A172 (cell line): ENCODE measurements at places on chromosomes 13 and 19.

GRCh38 chr19:47778954-47779351 is 450 bp downstream of the SELENOW start:
- no peak for DNase-seq

- DNase-seq = no peak
Measured at GRCh38 chr13:113472355-113473025, 18.0 kb downstream of the DCUN1D2 start.

- peak; percentile 81 for DNase-seq
Measured at GRCh38 chr19:3982701-3983541, 2.3 kb downstream of the EEF2 start.

DNA sequence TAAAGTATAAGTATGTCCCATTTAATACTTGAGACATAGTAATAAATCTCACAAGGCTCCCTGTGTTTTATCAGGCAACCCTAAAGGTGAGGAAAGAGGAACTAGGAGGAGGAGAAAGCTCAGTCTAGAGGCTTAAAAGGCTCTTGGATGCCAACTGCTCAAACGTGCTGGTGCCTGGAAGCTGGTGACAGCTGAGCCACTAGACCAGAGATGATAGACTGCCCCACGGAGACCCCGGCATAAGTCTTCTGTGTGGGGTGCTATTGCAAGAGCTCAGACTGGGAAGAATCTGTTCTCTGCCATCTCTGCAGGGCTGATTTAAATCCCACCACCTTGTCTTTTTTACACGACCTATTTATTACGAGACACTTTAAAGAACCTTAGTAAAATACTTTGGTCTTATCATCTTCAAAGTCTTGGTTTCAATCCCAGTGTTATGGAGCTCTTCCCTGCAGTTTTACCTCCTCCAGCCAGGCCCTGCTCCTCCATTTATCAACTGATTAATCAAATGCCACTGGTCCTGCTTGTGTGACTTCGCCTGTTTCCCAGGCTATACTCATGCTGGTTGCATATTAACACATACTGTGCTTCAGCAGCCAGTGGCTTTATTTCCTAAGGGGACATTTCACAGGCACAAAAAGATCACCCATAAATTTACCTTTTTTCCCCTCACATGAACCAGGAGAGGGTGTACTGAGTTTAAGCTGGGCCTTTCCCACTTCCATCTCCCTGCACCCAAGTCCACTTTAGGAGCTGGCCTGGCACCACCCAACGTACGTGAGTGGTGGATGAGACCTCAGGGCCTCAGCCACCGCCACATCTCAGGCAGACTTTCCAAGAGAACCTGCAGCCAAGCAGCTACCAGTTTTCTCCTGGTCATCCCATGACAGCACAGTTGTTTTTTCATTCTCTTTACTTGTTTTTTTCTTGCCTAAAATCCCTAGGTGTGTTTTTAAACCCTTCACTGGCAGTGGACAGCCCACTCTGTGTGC is 7.8 kb upstream of the ATP12A start:
- no peak for DNase-seq

DNA sequence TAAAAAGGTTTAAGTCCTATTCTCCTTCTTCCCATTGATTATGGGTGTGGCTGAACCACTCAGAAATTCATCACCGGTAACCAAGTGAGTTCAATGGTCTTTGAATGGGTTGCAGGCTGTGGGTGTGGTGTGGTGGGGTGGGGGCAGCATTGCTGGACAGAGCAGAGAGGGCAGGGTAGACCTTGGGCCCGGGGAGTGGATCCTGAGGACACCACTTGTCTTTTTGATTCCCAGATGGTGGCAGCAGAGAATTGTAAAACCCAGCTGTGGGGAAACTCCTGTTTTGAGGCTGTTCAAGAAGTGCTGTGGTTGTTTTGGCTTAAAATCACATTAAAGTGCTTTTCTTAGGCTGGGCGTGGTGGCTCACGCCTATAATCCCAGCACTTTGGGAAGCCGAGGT is 45.8 kb upstream of the RGCC start:
- DNase-seq = peak; percentile 27

DNA sequence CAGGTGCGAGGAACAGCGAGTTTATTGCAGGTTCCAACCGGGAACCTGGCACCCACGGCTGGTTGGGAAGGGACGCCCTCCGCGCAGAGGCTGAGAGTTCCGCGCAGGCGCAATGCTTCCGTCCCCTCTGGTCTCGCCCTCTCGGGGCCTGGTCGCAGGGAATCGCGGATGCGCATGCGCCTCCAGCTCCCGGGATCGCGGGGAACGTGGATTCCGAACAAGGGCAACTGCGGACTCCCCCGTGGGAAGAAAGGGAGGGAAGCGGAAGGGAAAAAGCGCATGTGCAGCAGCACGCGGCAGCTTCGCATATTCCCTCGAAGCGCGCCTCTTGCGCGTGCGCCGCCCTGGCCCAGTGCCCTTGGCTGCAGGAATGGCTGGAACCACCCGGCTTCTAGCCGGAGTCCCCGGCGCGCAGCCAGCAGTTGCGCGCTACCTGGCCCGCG is 1.1 kb downstream of the TSSK6 start:
- no peak for DNase-seq

- no peak for DNase-seq
Measured at GRCh38 chr13:27168906-27169657, 2.5 kb downstream of the USP12 start.

GRCh38 chr19:48630296-48631063 is 6.7 kb downstream of the DBP start:
- DNase-seq = no peak

DNA sequence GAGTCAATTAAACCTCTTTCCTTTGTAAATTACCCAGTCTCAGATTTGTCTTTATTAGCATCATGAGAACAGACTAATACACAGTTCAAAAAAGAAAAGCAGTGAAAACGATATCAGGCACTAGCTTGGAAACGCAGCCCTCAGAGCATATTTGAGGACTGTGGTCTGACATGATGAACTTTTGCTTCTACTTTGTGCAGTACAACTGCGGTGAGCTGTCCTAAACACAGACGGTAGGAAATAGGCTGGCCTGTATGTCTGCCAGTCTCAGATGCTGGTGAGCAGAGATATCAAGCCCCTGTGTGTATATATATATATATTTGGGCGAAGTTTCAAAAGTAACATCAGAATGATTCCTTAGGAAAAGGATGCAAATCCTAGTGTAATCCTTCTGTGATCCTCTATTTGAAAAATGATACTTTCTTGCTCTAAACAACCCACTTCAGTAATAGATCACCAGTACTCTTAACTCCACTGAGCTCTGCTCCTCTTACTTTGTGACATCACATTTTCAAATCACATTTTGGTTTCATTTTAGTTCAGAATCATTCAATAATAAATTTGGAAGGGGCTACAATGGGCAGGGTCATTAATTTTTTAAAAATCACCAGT is 74.4 kb downstream of the TNFRSF19 start:
- no peak for DNase-seq

GRCh38 chr13:50522506-50522905 is 321.0 kb downstream of the DLEU7 start:
- DNase-seq = no peak

- peak; percentile 63 for DNase-seq
Measured at GRCh38 chr19:1106841-1107660, 3.3 kb downstream of the GPX4 start.

DNA sequence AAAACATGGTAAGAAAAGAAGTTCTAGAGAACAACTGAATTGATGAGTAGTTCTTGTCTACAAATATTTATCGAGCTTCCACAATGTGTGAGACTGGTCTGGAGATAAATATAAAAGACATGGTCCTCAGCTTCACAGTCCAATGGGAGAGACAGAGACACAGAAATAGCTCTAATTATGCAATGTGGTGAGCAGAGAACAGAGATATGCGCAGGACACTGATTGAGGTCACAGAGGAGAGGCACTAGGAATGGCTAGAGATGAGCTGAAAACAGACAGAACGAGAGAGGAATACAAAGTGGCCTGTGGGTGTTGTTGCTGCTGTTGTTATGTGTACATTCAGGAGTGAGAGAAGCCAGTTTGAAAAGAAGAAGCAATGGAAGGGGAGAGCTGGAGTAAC is 53.2 kb downstream of the GPALPP1 start:
- DNase-seq = no peak

GRCh38 chr19:51271067-51271466 is 20.2 kb downstream of the SIGLECL1 start:
- no peak for DNase-seq

DNA sequence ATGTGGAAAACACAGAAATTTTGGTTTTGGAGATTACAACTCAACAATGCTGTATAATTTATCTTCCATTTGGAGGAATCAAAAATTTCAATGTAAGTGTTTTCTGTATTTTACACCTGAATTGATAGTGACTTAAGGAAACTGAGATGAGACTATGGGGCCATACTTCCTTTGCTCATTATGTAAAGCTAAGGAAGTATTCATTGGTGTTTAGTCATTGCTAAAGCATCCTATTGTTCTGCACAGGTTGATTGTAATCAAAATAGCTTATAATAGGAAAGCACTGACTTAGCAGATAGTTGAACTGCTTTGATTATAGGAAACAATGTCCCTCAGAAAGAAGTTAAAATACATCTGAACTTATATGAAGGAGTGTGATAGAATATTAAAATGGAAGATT is 244.4 kb upstream of the SLITRK5 start:
- DNase-seq = no peak

- peak; percentile 25 for DNase-seq
Measured at GRCh38 chr19:46886546-46887239, 25.9 kb downstream of the ARHGAP35 start.

GRCh38 chr13:74129500-74130191 is 4.6 kb downstream of the KLF12 start:
- DNase-seq = no peak

- DNase-seq = peak; percentile 35
Measured at GRCh38 chr19:8506402-8506957, 4.0 kb upstream of the PRAM1 start.

DNA sequence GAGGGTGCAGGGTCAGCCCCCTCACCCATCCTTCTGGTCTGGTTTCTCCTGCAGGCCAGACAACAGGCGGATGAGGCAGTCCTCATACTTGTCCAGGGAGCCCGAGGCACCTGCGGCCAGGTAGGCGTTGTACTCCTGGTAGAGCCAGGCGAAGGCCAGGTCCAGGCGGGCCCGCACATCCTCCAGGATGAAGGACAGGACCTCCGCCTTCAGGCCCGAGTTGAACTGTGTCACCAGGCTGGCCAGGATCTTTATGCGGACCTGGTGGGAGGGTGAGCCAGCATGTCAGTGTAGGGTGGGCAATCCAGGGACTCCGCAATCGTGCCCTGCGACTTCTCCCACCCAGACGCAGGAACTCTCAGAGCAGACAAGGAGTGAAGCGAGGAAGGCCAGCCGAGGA is 13.8 kb upstream of the RSPH6A start:
- DNase-seq = no peak

DNA sequence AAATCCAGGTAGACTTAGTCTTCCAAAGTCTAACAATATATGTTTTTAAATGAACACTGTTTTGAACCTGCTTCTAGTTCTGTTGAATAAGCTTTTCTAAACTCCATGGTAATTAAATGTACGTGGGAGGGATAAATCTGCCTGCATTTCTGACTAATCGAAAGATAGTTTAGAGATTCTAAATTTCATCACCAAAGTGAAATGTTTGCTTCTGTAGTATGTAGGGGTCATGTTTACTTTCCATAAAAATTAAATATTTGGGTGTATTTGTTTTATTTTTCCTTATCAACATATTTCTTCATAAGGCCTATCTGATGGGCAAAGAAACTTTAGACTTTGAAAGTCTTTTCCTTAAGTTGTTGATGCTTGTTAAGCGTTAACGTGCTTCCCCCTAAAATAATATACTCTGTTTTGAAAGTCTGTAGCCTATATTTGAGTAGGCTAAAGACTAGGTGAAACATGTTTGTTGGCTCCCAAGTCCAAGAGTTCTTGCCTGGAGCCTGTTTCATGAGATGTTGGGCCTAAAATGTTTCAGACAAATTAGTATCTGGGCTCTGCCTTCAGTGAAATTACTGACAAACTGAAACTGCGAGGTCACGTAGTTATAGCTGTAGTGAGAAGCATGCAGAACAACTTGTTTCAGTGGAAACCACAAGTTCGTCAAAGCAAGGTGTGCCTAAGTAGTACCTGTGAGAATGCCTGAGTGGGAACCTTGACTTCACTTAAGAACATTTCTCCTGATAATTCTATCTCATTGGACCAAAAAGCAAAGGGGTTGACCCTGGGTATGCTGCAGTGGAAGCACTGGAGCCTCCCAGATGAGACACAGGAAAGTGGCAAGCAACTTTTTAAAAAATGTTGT is 126.2 kb downstream of the LMO7 start:
- no peak for DNase-seq

GRCh38 chr13:48551329-48551728 is 18.4 kb upstream of the RCBTB2 start:
- DNase-seq = no peak

DNA sequence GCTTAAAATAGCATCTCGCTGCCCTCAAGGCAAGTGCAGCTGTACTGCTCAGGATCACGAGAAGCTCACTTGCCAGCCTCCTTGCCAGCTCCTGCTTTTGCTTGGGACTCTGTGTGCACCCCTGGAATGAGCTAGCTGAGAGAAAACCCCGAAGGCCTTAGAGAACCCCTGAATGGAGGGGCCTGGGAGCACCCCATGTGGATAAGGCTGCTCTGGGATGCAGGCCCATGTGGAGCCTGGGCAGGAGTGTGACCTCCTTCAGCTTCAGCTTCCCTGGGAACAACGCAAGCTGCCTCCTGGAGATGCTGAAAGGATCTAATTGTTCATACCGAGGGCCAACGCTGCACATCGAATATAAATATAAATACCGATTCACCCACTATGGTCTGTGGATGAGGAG is 109.2 kb downstream of the HSPH1 start:
- DNase-seq = no peak
